ENCODE measurements at places on chromosomes 13 and 19.

DNA sequence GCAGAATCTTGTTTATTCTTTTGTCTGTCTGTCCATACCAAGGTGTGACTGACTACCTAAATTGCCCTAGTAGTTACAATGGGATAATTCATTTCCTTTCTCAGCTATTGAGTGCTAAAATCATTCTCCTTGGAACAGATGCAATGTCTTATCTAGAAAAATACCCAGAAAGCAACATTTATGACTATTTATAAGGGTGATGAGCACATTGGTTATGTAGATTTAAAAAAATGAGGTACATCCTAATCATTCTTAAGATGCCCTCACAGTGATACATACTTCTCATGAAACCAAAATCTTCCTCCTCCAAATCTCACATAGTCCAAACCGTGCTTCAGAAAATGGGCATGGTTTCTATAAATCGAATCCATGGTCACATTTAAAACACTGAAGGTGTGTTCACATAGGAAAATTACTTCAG, 11.6 kb upstream of the UBE2L5 start:
- no peak for DNase-seq

DNA sequence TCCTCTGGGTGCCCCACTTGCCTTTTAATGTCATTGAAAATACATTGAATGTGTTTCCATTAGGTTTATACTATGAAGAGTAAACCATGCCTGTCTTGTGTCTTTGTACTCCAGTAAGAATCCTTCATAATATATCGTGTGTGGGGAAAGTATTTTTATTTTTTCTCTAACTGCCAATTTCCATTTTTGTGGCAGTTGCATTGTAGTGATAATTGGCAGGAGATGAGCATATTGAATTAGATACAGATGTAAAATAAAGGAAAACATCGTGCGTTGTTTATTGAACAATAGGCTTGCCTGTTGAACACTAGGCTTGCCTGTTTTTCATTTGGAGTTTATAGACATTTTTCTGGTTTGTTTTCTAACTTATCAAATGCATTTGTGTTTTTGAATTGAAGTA, 218.8 kb downstream of the NBEA start:
- DNase-seq: no peak

- DNase-seq: no peak
These were observed 117.5 kb downstream of the CCNA1 start for GRCh38 chr13:36549755-36550154.

DNA sequence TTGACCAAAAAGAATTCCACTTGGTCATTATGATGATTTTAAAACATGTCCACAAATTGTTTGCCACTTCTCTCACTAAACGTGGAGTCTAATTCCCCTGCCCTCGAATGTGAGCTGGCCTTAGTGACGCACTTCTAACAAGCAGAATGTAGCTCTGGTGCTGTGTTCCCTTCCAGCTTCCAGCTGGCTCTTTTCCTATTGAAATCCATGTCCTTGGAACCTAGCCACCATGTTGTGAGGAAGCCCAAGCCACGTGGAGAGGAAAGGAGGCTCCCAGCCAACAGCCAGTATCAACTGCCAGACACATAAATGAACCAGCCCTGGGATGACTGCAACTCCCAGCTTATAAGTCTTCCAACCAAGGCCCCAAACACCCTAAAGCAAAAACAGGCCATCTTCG, 23.6 kb upstream of the CEBPA start:
- no peak for DNase-seq

DNA sequence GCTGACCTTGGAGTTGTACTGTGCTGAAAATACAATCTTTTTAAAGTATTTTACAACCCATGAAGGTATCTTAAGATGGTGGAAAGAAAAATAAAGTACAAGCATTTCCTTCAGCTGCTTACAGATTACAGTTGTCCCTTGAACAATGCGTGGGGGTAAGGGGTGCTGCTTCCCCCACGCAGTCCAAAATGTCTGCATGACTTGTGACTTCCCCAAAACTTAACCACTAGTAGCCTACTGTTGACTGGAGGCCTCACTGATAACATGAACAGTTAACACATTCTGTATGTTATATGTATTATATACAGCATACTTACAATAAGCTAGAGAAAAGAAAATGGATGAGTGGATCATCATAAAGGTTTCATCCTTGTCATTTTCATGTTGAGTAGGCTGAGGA, 45.3 kb upstream of the ZNF599 start:
- no peak for DNase-seq

DNA sequence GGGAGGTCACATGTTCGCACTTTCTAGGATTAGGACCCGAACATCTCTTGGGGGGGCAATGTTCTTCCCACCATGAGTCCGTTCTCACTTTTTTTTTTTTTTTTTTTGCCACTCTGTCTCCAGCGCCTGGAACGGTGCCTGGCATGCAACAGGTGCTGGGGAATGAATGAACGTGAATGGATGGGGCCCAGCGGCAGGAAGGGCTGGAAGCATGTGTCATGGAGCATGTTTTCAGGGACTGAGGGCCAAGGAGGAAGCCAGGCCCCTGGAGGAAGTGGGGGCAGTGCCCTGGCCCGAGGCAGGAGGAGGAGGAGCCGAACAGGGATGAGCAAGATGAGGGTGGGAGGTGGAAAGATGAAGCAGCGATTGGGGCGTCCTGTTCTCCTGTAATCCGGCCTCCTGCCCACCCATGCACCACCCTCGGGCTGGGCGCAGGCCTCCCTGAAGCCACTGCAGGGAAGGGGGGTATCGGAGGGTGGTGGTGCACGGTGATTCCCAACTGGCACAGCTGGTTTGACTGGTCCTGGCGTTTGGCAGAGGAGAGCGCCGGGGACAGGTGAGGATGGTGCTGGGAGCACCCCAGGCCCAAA, 8.8 kb upstream of the SULT2B1 start:
- no peak for DNase-seq

GRCh38 chr19:1213391-1214286, 8.1 kb downstream of the STK11 start:
- DNase-seq: no peak

DNA sequence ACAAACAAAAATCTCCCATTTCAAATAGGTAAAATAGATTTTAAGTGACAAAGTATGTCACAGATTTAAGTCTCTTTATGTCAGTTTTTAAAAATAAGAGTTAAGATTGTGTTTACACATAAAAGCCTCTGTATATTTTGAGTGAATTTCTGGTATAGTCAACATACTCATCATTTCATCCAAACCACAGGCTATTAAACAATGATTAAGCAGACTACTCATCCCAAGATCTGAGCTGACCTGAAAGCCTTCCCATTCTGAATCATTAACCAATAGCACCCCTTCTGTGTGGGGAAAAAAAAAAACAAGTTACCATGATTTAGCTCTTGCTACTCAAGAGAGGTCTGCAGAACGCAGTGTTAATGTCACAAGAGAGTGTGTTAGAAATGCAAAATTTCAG, 284.4 kb upstream of the NBEA start:
- DNase-seq: no peak

- DNase-seq: no peak
These were observed 154.6 kb upstream of the IPO5 start for GRCh38 chr13:97798836-97799235.

DNA sequence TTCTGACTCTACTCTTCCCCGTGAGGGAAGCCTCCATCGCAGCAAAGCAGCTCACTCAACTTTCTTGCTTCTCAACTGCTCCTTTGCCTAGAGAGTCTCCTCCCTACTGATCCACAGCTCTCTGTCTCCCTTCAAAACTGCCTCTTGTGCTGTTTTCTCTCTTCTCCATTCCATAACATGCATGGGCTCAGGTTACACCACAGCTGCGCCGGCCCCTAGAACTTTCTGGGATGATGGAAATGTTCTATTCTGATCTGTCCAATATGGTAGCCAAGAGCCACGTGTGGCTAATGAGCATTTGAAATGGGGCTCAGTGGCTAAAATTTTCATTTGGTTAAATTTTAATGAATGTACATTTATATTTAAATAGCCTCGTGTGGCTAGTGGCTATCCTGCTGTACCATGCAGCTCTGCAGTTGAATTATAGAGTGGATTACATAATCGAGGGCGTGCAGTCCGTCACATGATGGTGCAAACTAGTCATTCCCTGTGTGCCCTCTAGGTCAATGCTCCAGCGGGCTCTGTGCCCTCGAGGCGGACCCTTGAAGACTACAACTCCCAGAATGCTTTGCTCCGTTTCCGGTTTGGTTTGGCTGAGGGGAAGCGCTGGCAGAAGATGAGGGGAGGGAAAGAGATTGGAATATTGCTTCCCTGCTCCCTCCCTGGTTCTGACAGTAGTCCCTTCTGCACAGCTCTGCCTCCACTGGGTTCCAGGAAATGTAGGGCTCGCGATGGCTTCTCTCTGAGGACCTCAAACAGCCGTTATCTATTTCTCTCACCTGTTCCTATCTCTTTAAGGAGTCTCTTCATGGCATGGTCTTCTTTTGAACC, 109.8 kb downstream of the CACNA1A start:
- no peak for DNase-seq

GRCh38 chr19:33248104-33248503, 22.5 kb upstream of the SLC7A10 start:
- DNase-seq: no peak

GRCh38 chr13:57346786-57347185, 179.8 kb downstream of the PRR20E start:
- DNase-seq: no peak

DNA sequence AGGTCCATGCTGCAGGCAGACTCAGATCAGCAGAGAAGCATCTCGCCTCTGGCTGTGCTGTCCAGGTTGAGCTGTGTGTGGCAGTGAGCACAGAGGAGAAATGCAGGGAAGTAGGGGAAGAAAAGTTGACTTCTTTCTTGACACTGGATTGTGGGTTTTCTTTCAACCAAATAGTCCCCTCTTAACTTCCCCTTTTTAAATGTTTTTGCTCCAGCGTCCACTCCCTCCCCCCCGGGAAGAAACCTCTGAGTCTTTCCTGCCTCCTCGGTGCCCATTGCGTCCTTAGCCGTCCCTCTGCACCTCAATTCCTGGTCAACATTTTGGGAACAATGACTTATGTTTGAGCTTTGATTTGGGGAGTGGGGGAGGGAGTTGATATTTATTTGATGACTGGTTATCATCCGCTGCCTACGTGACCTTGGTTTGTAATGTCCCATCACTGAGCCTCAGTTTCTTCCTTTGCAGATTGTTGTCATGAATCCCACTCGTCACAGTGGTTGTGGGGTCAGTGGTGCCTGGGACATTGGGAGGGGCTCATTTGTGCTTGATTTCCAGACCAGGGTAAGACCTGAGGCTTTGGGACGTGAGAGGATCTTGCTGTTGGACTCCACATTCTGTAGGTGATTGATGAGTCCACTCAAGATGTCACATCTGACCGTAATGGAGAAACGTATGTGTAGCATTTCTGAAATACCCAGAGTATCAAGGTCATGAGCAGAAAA, at the start of gene LILRB2:
LILRB2 (minus strand) TSS at position 104 of the 722 bp plus-strand sequence. CDS start 614 bp downstream, outside the sequence.
- no peak for DNase-seq

GRCh38 chr19:37955986-37956385, 49.0 kb downstream of the SIPA1L3 start:
- no peak for DNase-seq

- no peak for DNase-seq
These were observed 2.7 kb downstream of the LPAR6 start for GRCh38 chr13:48410199-48410598.

GRCh38 chr19:31596751-31597150, 247.5 kb upstream of the TSHZ3 start:
- no peak for DNase-seq

DNA sequence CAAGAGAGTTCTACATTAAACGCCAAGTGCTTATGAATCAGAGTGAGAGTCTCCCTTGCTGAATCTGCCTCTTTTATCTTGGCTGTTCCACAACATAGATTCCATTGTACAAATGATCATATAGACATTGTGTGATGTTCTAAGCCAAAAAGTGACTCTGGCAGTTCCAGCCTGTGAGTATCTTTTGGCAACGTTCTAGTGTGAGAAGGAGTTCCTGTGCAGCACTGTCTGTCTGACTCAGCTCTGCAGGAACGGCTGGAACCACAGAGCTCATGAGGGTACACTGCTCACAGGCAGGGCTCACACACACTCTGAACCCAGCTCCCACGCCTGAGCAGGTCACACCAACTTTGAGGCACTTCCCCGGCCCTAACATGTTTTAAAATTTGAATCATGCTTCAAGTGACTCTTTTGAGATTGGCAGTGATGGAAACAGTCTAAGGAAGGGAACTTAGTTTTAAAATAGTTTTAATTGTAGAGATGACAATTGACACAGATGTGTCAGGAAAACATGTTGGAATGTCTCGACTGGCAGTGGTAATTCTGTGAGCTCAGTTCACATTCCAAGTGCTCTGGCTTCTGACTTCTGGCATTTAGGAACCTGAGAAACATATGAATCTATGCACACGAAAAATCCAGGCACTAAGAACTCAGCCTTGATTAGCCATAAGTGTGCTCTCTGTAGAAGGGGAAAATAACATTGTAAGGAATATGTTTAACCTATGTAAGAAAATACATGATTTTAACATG, 272.0 kb downstream of the UQCRFS1 start:
- DNase-seq: no peak

- no peak for DNase-seq
These were observed 155.5 kb downstream of the FLT1 start for GRCh38 chr13:28339419-28339818.

- no peak for DNase-seq
These were observed 10.2 kb upstream of the FUT2 start for GRCh38 chr19:48685583-48685982.

GRCh38 chr13:34462843-34463242, 479.2 kb upstream of the NBEA start:
- DNase-seq: no peak

GRCh38 chr13:110965755-110966134, 50.9 kb upstream of the ANKRD10 start:
- DNase-seq: no peak

- no peak for DNase-seq
These were observed 233.4 kb downstream of the B3GLCT start for GRCh38 chr13:31433207-31433606.

DNA sequence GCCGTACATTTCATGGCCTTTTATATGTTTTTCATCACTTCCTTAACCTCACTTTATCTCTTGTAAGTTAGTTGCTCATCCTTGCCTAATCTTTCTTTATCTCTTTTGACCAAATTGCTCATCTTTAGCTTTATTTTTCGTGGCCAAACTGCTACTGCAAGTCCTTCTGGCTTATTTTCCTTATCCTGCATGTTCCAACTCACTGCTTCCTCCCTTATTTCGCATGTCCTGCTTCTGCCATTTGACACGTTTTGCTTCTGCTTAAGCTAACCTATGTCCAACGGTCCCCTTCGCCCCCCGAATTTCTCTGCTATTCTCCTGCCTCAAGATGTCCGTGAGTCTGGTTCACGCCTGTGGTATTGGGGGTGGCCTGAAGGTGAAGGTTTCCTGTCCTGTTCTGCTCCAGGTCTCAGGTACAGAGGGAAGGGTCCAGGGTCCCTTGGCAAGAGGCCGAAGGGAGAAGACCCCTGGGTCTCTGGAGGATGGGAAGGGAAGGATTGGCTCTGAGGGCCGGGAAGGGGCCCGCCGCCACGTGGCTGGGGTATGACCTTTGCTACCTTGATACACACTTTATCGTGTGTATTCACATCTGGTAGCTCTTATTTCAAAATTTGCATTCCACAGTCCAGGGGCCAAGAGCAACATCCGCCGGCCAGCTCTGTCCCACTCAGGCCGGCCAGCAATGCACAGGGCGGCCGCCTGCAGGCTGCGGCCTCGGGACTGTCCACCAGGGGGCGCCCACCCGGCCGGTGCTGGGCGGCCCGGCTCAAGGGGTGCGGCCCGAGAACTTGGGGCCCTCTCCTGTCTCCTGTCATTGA, 2.9 kb upstream of the C19orf85 start:
- DNase-seq: no peak
